HuH-7.5 (cell line): ENCODE measurements at places on chromosomes 11 and 22.

DNA sequence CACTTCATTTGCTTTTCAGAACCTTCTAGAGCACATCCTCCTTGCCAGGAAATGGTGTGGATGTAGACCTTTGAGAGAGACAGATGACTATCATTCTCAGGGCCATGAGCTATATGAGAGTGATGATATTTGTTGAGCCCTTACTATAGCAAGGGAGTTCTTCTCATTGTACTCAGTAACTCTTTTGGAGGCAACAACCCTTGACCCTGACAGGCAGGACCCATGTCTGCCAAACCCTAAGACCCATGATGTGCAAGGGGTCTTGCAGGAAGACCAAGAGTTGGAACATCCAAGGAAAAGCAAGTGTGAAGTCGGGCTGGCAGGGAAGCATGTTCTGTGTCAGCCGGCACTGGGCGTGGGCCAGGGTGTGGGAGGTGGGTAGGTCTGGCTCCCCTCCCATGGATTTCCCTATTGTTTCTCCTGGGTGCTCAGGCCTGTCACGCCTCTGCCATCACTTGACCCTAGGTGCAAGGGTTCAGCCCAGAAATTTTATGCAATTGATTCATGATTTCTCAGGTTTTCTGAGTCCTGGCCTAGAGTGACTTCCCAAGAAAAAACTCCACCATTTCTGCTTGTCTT, 1.2 kb downstream of the FOLR3 start:
- DNase-seq, result no peak

DNA sequence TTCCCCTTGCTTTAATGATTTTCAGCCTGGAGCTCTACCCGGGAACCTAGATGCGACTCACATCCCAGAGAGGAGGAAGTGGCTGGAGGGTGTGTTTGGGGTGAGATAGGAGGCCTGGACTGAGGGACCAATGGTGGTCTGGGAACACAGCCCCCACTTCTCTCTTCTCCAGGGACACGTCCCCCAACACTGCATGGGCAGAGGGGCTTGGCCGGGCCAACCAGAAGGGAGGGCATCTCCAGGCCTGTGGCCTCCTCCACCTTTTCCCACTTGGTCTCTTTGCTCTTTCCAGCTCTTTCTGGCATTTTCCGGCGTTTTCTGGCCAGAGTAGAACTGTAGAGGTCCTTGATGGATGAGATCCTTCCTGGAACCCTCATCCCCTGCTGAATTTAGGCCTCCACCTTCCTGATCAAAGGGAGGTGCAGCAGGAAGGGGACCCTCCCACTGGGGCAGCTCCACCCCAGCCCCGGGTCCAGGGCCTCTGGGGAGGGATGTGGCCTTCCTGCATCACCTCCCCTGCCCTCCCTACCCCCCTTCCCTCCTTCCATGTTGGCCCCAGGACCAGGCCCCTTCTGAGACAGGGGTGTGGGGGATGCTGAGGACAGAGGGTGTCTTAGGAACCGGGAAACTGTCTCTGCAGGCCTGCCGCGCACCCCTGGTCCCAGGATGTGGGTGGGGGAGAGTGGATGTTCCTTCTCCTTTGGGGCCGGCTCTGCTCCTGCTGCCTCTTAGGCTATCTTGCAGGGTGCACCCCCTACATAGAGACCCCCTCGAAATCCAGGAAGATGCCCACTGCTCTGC, 24.4 kb downstream of the MRGPRG start:
- no peak for DNase-seq

DNA sequence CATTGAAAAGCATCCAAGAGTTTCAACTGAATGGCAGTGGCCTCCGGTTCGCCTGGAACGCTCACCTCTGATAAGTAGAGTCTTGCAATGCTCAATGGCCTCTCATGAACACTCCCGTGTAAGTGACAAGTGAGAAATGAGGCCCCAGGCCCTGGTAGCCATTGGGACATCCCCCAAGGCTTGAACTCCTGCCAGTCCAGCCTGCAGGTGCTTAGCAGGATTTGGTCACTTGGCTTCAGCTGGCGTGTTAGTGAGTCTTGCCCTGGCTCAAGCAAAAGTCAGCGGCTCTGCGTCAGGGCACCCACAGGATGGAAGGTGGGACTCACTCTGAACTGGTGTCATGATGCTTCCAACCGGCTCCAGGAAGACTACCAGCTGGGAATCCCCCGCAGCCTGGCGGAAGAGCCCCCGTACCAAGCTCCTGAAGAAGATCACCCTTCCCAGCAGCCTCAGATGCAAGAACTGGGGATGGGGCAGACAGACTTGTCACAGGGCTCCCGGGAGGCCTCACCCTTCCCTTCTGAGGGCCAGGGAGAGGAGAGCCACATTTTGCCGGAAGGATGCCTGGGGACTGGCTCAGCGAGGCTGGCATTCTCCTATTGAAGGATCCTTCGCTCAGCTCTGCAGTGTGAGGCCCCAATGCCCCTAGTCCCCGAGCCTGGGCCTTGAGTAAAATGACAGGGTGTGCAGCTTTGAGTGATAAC, 19.3 kb downstream of the MB start:
- no peak for DNase-seq

- peak; percentile 70 for DNase-seq
Observed at GRCh38 chr11:12802418-12803085, 128.3 kb downstream of the TEAD1 start.

DNA sequence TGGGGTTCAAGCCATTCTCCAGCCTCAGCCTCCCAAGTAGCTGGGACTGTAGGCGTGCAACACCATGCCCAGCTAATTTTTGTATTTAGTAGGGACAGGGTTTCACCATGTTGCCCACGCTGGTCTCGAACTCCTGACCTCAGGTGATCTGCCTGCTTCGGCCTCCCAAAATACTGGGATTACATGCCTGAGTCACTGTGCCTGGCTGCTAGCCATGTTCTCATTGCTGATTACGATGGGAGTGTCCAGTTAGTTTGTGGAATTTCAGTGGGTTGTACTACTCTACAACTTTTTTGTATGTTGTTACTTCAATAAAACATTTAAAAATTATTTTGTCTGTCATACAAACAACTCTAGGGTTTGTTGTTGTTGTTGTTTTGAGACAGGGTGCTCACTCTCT, 4.8 kb upstream of the VPS11 start:
- no peak for DNase-seq

GRCh38 chr11:120785576-120785975, 238.3 kb upstream of the TBCEL start:
- no peak for DNase-seq

- DNase-seq, result no peak
Observed at GRCh38 chr11:124983674-124984511, 29.9 kb downstream of the CCDC15 start.

DNA sequence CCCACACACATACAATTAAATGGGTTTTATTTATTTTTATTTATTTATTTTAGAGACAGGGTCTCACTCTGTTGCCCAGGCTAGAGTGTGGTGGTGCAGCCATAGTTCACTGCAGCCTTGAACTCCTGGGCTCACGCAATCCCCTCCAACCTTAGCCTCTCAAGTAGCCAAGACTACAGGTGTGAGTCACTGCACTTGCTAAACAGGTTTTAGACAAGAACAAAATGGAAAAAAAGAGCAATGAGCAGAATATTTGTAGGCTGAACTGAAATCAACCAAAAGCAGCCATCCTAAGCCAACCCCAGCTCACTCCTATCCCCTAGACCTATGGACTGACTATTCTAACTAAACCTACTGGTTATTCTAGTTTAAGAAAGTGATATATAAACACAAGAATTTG, 37.8 kb downstream of the MRE11 start:
- no peak for DNase-seq

DNA sequence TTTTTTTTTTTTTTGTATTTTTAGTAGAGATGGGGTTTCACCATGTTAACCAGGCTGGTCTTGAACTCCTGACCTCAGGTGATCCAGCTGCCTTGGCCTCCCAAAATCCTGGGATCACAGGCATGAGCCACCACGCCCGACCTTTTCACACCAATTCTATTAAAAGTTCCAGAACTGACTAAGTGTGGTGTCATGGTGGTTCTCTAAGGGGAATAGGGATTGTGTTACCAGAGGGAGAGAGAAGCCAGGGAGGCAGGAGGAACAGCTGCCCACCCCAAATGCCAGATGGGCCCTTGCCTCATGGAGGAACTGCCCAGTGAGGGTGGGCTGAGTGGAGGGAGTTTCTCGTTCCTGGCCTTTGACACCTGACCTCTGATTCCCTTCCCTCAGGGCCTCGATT, 5.9 kb downstream of the RPS6KA4 start:
- DNase-seq, result no peak

- DNase-seq, result no peak
Observed at GRCh38 chr11:1445741-1446445, 40.7 kb downstream of the MOB2 start.

- no peak for DNase-seq
Observed at GRCh38 chr22:35938226-35938625, 90.4 kb downstream of the RBFOX2 start.
